Activated CD4-positive, alpha-beta T cell treated with anti-CD3 and anti-CD28 coated beads for 48 hours (primary cell): ENCODE measurements at places on chromosomes 2 and 18.

GRCh38 chr2:54803783-54804751, 80.6 kb downstream of the EML6 start:
- no peak for DNase-seq

GRCh38 chr2:28268386-28268785, 124.3 kb upstream of the FOSL2 start:
- DNase-seq = no peak

DNA sequence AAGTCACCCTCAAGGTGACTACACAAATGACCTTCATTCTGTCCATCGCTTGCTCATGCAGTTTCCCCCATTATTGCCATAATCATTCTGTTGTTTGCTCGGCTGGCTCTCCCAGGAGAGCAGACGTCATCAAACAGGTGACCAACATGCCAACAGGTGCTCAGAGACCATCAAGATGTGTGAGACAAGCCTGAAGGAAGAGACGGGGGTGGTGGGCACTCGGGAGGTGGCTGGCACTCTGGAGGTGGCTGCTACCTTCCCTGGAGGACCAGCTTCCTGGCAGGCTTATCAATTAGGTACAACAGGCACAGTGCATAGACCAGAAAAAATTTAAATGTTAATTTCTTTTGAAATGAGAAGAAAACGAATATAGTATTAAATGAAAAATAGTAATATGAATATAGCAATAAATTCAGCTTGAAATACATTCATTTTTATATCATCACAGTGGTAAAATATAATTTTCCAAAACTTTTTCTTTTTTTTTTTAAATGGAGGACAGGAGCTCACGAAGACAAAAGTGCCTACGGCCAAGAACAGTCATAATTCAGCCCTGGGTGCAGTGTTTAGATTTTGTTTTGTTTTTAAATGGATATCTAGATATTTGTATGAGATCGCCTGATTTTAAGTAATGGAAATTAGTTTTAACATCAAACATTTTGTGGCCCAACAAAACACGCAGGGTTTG, 16.9 kb upstream of the HAAO start:
- DNase-seq = no peak

- no peak for DNase-seq
Measured at GRCh38 chr2:105141099-105141614, 100.4 kb upstream of the GPR45 start.

- no peak for DNase-seq
Measured at GRCh38 chr18:61651880-61652268, 240.9 kb downstream of the RNF152 start.

- DNase-seq = no peak
Measured at GRCh38 chr18:6537475-6537874, 122.8 kb upstream of the L3MBTL4 start.

DNA sequence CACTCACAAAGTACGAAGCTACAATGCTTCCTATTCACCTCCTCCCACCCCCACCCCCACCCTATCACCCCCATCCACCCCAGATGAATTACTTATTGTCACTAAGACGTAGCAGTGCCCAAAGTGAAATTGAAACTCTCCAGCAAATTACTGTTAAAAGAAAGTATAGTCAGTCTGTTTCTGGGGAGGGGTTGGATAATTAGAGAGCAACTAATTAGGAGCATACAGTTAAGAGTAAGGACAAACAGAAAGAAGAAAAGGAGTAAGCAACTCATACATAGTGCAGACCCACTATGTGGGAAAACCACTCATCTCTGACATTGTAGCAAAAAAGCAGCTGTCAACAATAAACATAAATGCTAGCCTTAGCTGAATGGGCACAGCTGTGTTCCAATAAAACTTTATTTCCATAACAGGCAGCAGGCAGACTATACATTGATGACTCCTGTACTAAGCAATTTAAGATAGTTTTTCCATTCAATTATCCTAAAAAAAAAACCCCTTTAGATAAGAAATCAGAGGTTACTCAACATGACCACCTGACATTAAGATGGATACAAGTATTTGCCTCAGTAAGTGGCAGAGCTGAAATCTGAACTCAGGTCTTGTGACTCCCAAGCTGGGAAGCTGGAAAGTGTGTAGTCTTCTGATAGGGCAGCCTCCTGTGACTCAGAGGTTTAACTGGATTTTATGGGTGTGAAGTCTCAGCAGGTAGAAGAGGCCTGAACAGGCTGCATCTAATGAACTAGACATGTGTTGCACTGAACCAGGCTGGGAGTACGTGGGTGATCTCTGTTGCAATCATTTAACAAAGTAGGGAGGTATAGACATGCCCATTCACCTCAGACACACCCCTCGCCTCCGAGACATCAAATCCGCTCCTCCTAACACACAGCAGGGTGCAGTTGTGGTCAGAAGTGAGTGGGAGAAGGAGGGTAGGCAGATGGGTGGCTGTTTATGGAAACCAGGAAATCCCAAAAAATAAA, 171.8 kb upstream of the KLF7 start:
- peak; percentile 48 for DNase-seq

DNA sequence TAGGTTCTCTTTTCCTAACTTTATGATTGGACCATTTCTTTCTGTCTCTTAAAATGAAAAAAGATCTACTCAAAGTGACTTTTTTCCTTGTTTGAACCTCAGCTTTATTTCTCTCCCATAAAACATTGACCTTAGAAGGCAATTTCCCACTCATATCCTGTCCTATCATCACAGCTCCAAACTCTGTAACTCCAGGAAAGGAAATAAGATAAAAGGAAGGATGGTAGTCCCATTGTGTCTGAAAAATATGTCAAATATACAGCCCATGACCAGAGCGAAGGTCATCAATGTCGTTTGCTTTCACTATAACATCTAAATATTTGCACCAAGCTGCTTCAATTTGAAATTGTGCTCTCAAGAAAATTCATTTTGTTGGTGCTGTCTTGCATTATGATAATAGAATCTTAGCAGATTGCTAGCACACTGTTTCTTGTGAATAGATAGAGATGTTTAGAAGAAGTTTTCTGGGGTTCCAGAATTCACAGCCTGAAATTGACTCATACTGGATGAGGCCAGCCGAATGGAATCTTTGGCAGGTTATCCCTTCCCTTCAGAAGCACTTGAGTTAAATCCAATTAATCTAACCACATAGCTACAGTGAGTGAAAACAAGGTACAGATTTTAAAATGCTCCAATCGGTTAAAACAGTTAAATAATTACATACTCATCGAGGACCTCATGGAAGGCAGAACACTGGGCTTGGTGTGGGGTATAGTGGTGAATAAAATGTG, 95.1 kb downstream of the CRIM1 start:
- no peak for DNase-seq

- no peak for DNase-seq
Measured at GRCh38 chr2:28094739-28095138, 204.2 kb downstream of the BABAM2 start.

GRCh38 chr2:120773186-120773800, 37.6 kb downstream of the GLI2 start:
- no peak for DNase-seq

GRCh38 chr2:212154477-212154878, 384.1 kb downstream of the ERBB4 start:
- no peak for DNase-seq

- DNase-seq = no peak
Measured at GRCh38 chr2:46350029-46350689, 53.0 kb downstream of the EPAS1 start.

- DNase-seq = no peak
Measured at GRCh38 chr2:12623051-12623450, 93.7 kb upstream of the TRIB2 start.

DNA sequence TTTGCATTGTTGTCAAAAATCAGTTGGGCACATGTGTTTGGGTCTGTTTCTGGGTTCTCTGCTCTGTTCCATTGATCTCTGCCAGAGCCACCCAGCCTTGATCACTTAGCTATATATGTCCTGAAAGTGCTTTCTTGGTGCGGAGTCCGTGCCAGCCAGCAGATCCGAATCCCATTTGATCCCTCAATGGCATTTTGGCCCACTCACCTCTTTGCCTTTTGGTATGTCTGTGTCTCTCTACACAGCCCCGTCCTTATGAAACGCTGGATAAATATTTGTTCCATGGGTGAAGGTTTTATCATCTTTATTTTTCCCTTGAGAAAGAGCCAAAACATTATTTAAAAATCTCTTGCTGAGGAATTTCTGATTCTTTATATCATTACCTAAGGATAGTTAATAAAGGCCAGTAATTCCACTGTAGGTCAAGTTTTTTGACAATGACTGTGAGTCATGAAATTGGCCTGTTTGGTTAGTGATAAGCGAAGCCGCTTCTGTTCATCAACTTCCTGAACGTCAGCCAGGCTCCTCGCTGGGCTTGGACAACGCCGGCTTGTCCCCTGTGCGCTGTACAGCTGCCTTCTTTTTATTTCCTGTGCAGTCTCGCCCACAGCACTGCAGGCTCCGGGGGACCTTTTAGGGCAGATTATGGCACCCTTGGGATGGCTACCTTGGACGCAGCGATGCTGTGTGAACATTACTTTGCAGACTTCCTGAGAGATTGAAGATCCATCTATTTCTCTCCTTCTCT, 24.9 kb downstream of the MTCL1 start:
- DNase-seq = no peak

GRCh38 chr2:69291721-69292120, 95.3 kb downstream of the GFPT1 start:
- DNase-seq = no peak

- no peak for DNase-seq
Measured at GRCh38 chr2:102792568-102793208, 30.9 kb downstream of the TMEM182 start.

DNA sequence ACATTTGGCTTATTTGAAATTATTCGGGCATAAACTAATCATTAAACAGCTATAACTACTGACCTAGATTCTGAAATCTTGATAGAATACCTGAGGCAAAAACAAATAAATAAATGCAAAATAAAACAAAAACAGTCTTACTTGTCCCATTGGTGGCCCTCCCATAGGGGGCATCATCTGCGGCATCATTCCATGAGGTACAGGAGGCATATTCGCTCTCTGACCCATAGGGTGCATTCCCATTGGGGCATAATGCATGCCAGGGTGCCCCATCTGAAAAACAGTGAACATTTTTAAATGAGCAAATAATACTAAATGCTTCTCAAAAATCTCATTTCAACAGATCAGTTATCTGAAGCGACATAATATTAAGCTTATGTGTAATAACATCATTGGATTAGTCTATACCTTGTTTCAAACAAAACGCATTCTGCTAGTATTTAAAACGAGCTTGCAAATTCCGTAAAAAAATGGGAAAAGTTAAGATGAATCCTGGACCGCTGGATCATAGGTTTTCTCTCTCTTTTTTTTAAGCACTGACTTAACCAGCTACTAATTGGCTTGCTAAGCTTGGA, 1.3 kb downstream of the PRPF40A start:
- DNase-seq = peak; percentile 67
